Stimulated activated CD8-positive, alpha-beta memory T cell treated with anti-CD3 and anti-CD28 coated beads, Interleukin-2, amount 100 ng/mL, for 1 hour (primary cell): ENCODE measurements at places on chromosomes 1 and 21.

DNA sequence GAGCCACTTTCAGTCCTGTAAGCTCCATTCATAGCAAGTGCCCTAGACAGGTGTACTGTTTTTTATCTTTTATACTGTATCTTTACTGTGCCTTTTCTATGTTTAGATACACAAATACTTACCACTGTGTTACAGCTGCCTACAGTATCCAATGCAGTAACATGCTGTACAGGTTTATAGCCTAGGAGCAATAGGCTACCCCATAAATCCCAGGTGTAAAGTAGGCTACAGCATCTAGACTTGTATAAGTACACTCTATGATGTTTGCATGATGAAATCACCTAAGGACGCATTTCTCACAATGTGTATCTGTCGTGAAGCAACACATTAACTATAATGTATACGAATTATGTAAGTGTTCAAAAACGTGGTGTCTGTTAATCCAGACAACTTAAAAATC, 10.7 kb downstream of the HLCS start:
- DNase-seq, result no peak

- DNase-seq, result no peak
Observed at GRCh38 chr1:25100151-25100833, 132.0 kb downstream of the SYF2 start.

DNA sequence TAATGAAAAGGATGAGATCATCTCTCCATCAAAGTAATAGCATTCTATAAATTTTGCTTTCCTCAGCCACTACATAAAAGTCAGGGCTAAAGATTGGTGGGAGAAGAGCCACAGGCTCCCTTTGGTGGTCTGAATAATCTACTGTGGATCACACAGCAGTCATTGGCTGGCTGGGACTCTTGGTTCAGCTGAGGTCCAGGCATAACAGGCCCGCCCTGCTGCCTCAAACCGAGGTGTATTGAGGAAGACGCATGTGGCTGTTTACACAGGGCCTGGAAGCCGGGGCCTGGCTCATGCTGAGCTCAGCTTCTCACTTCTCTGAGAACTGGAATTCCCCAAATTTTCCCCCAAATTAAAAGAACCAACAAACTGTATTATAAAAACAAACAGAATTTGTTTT, 139.2 kb downstream of the PTPRC start:
- DNase-seq, result no peak

- DNase-seq, result no peak
Observed at GRCh38 chr1:115980998-115981993, 5.0 kb downstream of the SLC22A15 start.

DNA sequence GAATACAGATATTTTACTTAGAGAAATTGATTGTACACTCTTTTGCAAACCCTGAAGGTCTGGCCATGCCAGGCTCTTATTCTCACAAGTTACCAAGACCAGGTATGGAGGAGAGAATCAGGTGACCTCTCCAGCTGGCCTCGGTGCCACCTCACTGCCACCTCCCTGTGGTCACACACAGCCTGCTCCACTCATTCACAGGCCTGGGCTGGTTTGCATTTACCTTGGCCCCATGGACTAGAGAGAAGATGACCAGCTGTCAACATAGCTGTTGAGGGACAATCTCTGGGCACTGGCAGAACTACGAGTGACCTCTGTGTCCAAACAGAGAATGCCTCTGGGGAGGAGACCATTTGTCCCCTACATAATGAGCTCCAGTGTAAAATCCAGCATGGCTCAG, 291.2 kb upstream of the RUNX1 start:
- no peak for DNase-seq

GRCh38 chr1:33903210-33903589, 39.3 kb downstream of the HMGB4 start:
- DNase-seq, result no peak

GRCh38 chr1:40772146-40772955, 11.2 kb upstream of the KCNQ4 start:
- no peak for DNase-seq

DNA sequence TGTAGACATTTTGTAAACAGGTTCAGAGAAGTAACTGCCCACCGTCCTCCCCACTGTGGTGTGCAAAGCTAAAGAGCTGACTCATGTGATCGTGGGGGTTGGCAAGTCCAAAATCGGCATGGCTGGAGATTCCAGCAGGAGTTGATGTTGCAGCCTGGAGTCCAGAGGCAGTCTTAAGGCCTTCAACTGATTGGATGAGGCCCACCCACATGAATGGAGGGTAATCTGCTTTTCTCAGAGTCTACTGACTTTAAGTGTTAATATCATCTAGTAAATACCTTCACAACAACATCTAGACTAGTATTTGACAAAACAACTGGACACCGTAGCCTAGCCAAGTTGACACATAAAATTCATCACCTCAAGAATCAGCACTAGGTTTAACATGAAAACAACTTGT, 281.6 kb downstream of the KIF26B start:
- DNase-seq, result no peak

DNA sequence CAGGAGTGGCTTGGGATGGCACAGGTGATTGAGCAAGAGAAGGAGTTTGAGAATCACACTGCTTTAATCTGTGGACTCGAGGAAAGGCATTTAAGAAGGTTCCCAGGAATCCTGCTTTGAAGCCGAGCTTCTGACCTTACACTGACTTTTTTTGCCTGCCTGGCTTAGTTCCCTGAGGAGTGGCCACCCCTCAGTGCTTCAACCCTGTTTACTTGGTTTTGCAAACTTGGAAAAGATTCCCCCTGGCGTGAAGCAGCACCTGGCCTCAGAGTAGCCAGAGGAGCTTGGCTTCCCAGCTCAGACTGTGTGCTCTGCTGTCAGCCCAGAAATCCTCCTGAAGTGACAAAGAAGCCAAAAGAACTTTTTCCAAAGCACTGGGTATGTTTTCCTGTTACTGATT, 48.5 kb upstream of the LDLRAP1 start:
- no peak for DNase-seq

GRCh38 chr1:21898326-21899200, 38.5 kb downstream of the HSPG2 start:
- DNase-seq, result no peak

DNA sequence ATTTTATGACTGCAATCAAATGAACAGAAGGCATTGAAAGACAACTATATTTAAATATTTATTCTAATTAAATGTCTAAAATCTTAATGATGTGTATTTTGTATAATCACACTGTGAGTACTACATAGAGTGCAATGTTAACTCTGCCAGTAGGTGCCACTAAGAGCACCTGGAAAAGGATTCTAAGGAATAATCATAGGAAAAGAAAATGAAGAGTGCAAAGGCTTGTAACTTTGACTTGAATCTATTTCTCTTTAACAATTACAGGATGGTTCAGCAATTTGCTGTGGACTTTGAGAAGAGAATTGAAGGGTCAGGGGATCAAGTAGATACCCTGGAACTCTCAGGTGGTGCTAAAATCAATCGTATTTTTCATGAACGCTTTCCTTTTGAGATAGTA, 200.4 kb downstream of the DNM3 start:
- no peak for DNase-seq

- DNase-seq, result no peak
Observed at GRCh38 chr21:16285605-16286126, 555.9 kb downstream of the USP25 start.

DNA sequence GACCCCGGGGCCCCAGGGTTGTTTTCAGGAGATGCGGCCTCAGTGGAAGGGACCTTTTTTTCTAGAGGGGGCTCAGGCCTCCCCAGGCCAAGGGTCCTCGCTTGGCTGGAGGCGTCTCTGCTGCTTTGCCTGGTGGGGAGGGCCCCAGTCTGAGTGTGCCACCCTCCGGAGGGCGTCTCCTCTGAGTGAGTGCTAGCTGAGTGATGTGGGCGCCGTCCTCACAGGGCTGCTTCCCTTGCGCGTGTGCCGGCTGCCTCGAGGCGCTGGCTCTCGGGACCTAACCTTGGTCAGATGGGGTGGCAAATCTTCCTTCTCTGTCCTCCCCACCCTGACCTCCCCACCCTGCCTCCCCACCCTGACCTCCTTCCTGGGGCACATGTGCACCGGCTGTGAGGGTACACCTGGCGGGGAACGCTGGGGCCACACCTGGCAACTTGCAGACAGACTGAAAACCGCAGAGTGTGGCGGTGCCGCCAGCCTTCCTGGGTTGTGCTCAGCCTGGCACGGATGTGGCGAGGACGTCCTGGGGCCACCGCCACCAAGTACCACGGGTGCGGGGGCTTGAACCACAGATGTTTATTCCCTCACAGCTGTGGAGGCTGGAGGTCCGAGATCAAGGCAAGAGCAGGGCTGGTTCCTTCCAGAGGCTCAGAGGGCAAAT, 93.0 kb upstream of the TTC34 start:
- DNase-seq, result peak; percentile 8

GRCh38 chr1:243494741-243495431, 239.0 kb downstream of the SDCCAG8 start:
- no peak for DNase-seq

GRCh38 chr1:84146411-84147032, 2.5 kb downstream of the PRKACB start:
- no peak for DNase-seq

GRCh38 chr1:109877317-109877771, 33.3 kb upstream of the CSF1 start:
- DNase-seq, result no peak

- DNase-seq, result no peak
Observed at GRCh38 chr1:169107603-169108208, 1.2 kb downstream of the ATP1B1 start.

DNA sequence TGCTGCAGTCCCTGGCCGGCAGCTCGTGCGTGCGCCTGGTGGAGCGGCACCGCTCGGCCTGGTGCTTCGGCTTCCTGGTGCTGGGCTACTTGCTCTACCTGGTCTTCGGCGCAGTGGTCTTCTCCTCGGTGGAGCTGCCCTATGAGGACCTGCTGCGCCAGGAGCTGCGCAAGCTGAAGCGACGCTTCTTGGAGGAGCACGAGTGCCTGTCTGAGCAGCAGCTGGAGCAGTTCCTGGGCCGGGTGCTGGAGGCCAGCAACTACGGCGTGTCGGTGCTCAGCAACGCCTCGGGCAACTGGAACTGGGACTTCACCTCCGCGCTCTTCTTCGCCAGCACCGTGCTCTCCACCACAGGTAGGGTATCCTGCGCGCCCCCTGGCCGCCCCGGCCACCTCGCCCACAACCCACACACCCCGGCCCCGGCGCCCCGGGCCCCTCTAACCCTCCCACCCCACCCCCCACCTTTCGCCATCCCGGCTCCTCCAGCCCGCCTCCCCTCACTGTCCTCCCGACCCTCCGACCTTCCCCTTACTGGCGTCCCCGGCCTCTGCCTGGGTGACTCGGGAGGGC, 352 bp downstream of the KCNK1 start:
- DNase-seq, result no peak

DNA sequence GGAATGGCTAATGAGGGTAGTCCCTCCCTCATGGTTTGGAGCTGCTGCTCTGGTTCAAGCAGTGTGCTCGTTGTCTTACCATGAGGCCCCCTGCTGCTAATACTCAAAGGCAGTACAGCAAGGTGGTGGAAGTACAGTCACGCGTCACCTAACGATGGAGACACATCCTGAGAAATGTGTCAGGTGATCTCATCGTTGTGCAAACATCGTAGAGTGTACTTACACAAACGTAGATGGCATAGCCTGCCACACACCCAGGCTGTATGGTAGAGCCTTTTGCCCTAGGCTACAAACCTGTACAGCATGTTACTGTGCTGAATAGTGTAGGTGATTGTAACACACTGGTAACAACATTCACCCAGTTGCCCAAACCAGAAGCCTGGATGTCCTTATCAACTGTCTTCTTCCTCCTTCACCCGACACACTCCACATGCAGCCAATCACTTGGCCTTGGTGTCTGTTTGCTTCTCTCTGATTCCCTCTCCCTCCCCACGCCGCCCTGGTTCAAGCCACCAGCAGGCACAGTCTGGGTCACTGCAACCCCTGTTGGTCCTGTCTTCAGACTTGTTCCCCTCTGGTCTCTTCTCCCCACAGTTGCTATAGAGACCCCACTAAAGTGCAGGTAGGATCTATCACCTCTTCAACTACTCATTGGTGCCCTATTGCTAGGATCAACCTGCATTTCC, 6.0 kb upstream of the KCNA2 start:
- no peak for DNase-seq

DNA sequence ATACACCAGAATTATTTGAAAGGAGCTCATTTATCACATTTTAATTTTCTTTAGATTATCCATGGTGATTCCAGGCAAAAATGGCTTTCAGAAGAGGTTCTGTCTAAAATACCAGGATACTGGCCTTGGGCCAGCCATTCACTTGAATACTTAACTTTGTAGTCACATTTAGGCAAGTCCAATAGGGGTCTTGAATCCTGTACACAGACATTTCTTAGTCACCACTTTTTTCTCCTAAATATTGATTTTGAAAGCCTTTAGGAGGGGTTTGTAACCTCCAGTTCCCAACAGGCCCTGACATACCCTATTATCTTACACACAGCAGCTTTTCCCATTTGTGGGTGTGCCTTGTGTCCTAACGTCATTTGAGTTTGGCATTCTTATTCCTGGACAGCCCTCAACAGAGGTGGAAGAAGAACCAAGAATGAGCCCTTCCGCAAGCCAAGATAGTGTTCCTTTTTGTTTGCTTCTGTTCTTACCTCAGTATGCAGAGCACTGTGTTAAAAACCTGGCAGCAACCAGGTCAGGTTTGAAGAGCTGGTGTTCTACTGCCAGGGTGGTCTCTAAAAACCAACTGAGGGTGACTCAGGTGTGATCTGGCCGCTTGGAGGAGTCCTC, 19.5 kb downstream of the MAP3K7CL start:
- no peak for DNase-seq

- no peak for DNase-seq
Observed at GRCh38 chr1:100955322-100955721, 59.4 kb downstream of the SLC30A7 start.

GRCh38 chr1:103250441-103250861, 142.1 kb upstream of the COL11A1 start:
- DNase-seq, result no peak

DNA sequence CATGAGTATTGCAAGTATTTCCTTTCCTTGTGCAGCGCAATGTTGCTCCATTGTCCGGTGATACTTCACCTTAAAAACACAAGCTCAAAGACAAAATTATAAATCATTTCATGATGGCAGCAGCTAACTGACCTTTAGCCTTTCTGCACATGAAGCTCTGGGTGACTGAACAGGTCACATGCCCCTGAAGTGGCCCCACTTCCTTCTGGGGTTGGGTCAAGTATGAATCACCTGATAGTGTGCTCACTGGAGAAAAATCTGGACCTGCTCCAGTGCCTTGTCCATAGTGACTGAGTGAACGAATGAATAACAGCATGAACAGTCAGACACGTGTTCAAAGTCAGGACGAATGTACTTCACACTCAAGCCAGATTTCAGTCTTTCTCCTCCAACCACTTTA, 658.9 kb downstream of the NPHP4 start:
- no peak for DNase-seq

- no peak for DNase-seq
Observed at GRCh38 chr1:84674021-84674420, 16.2 kb downstream of the SSX2IP start.
